Activated naive CD8-positive, alpha-beta T cell treated with anti-CD3 and anti-CD28 coated beads for 36 hours (primary cell): ENCODE measurements at places on chromosomes 4 and X.

DNA sequence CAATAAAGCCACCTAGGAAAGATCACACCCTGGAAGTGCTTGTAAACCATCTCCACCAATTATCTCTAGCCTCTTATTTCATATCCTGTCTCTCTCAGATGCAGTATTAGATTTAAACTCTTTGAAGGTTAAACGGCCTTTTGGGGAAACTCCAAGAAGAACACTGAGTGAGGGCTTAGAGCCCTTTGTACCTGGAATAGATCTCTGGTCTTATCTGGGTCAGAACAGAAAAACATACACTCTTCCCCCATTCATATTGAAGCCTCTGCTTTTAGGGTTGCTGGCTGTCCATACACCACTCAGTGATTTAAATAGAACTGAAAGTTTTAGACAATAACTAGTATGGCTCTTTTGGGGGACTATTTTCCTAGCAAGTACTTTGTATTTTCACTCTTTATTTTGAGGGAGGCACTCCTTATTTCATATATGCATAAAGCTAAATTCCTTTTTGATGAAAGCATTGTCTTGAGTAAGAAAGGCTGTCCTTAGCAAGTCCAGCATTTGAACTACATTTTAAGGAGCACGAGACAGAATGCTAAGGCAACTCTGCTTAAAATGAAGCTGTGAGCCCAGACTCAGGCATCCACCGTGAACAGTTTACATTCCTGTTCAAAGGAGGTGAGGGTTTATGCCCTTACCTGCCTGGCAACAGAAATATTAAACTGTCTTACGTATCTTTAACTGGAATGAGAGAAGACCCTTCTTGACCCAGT, 17.4 kb downstream of the YY2 start:
- no peak for DNase-seq

DNA sequence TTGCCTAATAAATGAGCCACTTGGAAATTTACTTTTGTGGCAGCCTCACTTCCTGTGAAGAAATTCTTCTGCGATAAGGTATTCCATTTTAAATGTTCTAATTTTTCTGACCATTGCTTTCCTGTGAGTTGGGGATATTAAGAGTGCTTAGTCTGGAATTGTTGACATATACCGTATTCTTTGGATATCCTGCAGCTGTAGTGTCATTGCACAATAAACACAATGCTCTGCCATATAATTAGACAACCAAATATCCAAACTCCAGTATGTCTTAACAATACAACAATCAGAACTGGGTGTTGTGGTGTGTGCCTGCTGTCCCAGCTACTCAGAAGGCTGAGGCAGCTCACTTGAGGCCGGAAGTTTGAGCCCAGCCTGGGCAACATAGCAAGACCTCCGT, 99.4 kb downstream of the LUZP4 start:
- no peak for DNase-seq

GRCh38 chr4:168758351-168758876, 251.6 kb downstream of the CBR4 start:
- DNase-seq: no peak

GRCh38 chr4:140395668-140396067, 22.2 kb downstream of the SCOC start:
- DNase-seq: no peak

GRCh38 chr4:121510341-121510874, 129.6 kb upstream of the QRFPR start:
- DNase-seq: no peak

- DNase-seq: no peak
Observed at GRCh38 chr4:98838977-98839618, 89.8 kb downstream of the EIF4E start.

GRCh38 chrX:140733766-140734342, 24.3 kb downstream of the LINC00632 start:
- DNase-seq: no peak

DNA sequence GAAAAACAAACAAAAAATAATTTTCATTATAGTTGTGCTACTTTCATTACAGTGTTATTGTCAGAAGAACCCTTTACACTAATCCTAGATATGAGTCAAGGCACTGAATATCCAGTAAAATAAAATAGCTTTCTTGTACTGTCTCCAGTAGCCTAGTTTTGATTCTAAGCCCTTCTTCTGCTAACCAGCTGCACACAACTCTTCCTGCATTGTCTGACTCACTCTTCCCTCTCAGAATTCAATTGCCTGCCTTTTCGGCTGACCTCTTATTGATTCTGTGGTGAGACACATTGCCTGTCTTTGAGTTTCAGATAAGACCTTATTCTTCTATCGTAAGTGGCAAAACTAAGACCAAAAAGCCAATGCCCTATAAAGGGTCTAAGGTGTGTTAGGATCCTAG, 26.7 kb upstream of the PCDH18 start:
- no peak for DNase-seq

GRCh38 chr4:184801781-184802696, 23.7 kb downstream of the ACSL1 start:
- DNase-seq: no peak

DNA sequence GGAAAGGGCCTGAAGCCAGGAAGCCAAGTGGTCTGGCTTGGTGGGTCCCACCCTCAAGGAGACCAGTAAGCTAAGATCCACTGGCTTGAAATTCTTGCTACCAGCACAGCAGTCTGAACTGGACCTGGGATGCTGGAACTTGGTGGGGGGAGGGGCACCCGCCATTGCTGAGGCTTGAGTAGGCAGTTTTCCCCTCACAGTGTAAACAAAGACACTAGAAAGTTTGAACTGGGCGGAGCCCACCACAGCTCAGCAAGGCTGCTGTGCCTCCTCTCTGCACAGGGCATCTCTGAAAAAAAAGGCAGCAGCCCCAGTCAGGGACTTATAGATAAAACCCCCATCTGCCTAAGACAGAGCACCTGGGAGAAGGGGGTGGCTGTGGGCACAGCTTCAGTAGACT, 63.1 kb downstream of the AFM start:
- no peak for DNase-seq

GRCh38 chr4:55636656-55636999, 530 bp upstream of the NMU start:
- no peak for DNase-seq

DNA sequence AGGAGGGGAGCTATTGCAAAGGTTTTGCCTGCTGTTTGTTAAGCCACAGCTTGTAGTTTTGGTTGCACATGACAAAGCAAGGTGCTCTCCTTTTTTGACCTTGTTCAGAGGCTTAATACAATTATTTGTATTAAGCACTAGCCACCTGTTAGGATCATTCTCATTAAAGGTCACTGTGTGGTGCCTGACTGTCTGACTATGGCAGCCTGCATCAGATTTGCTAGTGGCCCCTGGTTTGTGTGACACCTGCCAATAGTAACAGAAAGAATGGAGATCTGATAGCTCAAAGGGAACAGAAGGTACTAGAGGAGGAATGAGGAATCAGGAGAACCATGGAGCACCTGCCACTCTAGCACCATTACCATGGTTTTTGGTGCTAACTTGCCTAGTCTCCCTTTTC, 102.5 kb downstream of the POLA1 start:
- no peak for DNase-seq

- peak; percentile 43 for DNase-seq
Observed at GRCh38 chrX:9885150-9885549, 82.0 kb upstream of the CLDN34 start.

DNA sequence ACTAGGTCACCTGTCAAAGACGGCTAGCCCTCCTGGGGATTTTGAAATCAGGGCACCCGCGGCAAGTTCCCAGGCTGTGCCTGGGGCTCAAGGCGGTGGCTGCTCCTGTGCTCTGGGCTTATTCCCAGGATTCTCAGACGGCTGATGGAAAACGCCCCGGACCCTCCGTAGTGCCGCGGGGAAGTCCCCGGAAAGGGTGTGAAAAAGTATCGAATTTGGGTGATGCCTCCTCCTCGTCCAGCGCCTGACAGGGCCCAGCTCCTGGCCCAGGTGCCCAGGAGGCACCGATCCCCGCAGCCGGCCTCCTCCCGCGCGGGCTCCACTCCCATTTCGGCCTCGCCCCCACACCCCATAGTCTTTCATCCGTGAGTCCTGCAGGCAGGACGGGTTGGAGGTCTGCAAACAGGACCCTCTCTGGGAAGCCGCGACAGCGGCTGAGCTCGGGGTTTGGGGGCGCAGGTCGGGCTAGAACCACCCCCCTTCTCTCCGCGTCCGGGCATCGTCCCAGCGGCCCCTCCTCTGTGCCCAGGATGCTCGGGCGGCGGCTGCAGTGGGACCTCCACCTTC, 1.1 kb upstream of the NSG1 start:
- DNase-seq: no peak

- DNase-seq: no peak
Observed at GRCh38 chr4:186954509-186954908, 230.9 kb upstream of the FAT1 start.

DNA sequence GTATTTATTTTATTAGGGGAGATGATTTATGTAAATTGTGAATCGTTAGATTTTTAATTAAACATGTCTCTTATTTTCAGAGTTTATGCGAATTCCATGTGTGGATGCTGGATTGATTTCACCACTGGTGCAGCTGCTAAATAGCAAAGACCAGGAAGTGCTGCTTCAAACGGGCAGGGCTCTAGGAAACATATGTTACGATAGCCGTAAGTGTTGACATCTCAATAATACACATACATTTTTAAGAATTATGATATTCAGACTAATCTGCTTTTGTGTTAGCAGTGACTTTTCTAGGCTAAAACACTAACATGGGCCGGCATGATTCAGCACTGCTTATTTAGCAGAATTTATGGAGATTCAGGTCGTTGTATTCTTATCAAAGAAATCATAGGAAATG, 91.2 kb downstream of the RAP1GDS1 start:
- no peak for DNase-seq

- DNase-seq: no peak
Observed at GRCh38 chr4:168150420-168151050, 58.2 kb downstream of the ANXA10 start.

DNA sequence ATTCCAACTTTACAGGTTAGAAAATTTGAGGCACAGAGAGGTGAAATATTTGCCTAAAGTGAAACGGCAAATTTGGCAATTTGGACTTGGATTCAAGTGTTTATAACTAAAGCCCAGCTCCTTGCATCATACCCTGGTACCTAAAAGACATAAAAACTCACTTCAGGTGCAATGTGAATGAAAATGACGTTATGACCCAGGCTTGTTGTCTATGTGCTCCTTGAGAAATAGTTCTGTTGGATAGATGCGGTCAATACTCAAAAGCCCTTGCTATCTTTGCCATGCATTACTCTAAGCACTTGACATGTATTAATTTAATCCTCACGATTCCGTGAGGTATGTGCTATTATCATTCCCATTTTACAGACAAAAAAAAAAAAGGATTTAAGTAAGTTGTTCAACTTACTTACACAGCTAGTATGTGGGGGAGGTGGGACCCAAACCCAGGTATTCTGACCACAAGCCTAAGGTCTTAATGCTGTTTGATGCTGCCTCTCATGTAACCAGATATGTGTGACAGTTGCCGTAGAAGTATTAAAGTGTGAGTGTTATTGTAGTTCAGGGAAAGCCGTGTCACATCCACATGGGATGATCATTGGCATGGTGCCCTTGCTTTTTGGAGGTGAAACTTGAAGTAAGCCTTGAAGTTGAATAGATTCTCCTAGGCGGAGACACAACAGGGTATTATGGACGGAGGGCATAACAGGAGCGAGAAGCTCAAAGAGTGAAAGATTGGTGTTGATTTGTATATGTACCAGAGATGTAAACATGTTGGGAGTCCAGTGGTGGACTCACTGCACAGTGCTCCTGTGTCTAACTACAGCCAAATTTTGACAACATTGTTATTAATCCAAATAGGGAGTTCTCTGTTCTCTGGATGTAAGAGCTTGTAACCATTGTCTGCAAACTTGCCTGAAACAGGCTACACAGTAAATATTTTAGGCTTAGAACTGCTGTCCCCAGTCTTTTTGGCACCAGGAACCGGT, 3.1 kb downstream of the SCML1 start:
- no peak for DNase-seq

- no peak for DNase-seq
Observed at GRCh38 chrX:27728291-27728690, 79.5 kb upstream of the MAGEB10 start.

GRCh38 chr4:103719830-103720207, at the start of gene TACR3:
TSS of gene TACR3 (minus strand) at chr4:103719985. CDS start at chr4:103719675, 310 bp downstream.
- no peak for DNase-seq

DNA sequence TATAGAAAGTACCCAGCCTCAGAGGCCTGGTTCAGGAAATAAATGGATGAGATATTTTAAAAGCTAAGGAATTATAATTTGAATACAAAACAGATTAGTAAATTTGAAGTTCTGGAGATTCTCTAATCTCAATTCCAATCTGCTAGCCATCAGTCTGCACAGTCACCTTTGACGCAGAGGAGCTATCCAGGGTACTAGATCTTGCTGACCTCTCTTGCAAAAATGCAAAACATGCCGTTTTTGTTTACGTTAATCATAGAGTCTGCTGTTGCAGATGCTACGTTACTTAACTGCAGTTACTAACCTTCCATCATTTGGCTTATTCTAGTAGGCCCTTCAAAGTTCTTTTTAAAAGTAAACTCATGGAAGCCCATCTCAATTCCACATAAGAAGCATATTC, 10.4 kb downstream of the CCSER1 start:
- no peak for DNase-seq

DNA sequence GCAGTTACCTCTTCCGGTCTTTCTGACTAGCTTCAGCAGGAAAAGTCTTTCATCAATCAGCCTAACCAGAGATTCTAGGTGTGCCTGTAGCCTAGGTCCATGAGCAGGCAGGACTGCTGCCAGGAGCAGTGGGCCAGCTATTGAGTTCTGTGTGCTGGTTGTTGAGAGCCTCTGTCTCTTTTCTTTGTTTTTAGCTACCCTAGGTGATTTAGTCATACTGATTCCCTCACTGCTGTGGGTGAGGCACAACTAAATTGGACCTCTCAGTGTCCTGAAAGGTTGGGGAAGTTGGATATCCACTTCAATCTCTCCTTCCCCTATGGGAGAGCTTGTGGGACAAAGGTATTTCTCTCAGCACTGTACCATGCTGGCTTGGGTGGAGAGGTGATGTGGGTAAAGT, 354.9 kb downstream of the GPAT3 start:
- no peak for DNase-seq
